Bronchial epithelial cell (primary cell): ENCODE measurements at places on chromosomes 4 and X.

DNA sequence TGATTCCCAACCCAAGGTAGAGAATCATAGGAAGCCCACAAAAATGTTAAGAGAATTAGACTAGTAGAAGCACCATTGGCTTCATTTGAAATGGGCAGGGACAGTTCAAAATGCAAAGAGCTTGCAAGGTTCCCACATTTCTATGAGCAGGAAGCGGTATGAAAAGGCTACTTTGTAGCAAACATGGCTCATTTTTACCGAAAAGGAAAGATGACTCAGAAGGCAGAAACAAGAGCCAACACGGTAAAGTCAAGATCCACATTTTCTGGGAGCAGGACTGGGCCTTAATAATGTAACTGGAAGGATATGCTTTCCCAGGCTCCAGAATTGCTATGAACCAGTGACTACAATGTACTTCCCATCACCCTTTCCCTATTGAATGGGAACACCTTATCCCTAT, 89.5 kb downstream of the GLRA3 start:
- DNase-seq, result peak; percentile 34

DNA sequence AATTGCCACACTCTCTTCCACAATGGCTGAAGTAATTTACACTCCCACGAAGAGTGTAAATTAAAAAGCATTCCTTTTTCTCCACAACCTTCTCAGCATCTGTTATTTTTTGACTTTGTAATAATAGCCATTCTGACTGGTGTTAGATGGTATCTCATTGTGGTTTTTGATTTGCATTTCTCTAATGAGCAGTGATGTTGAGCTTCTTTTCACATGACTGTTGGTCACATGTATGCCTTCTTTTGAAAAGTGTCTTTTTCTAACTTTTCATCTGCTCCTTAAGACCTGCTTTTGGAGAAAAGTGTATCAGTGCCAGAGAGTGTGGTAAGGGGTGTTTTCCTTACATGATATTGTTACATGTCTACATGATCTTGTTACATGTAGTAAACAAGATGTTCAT, 25.7 kb downstream of the GUCY1A1 start:
- DNase-seq, result no peak

DNA sequence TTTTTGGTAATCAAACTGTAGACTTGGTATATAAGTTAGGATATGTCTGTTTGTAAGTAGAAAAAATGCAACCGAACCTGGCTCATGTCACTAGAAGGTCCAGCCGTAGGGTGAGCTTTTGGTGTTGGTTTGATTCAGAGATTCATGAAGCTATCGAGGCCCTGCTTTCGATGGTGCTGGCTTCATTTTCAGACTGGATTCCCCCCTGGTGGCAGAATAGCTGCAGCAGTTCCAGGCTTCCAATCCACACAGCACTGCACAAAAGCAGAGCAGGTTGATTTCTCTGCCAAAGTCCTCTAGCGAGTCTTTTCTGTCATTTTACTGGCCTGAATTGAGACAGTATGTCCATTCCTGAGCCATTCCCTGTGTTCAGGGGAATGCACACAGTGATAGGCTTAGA, 33.1 kb downstream of the PDK3 start:
- no peak for DNase-seq

GRCh38 chrX:8044947-8045346, 117.7 kb upstream of the PNPLA4 start:
- DNase-seq, result no peak

DNA sequence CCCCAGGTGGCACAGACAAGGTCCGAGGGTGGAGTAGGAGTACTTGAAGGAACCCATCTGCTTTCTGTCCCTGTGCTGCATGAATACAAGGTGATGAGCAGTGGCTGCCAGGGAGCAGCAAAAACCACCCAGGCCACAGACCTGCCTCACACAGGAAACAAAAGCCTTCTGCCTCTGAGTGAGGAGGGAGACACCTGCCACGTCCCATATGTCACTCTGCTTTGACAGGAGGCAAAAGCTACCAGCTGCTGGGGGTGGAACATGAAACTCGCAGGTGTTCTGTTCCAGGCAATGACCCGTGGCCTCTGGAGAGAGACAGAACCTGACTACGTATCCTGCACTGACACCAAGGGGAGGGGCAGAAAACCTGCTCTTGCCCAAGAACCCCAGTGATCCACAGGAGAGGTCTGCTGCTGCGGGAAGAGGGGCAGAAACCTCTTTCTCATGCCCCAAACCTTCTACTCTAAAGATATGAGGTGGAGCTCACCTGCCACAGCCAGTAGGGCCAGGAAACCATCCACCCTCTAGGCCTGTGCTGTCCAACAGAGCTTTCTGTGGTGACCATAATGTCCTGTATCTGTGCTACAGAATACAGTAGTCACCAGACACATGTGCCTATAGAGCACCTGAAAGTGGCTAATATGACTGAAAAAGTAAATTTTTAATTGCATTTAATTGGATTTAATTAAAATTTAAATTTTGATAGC, 172.9 kb downstream of the PRDM5 start:
- DNase-seq, result no peak

- DNase-seq, result no peak
These were observed 18.4 kb downstream of the ENOX2 start for GRCh38 chrX:130884627-130885026.

- DNase-seq, result no peak
These were observed 66.1 kb downstream of the PTTG2 start for GRCh38 chr4:38026158-38026740.

- no peak for DNase-seq
These were observed 17.6 kb downstream of the LNX1 start for GRCh38 chr4:53573696-53574095.

- DNase-seq, result no peak
These were observed 886 bp downstream of the DCLK2 start for GRCh38 chr4:150079081-150079581.
